Activated T-helper 17 cell treated with anti-CD3 and anti-CD28 coated beads, Interleukin-2, amount 50 U/mL, for 72 hours (primary cell): ENCODE measurements at places on chromosomes 12 and 14.
A peak's percentile ranks its signal among the peaks of the same experiment; 100 is the strongest.

DNA sequence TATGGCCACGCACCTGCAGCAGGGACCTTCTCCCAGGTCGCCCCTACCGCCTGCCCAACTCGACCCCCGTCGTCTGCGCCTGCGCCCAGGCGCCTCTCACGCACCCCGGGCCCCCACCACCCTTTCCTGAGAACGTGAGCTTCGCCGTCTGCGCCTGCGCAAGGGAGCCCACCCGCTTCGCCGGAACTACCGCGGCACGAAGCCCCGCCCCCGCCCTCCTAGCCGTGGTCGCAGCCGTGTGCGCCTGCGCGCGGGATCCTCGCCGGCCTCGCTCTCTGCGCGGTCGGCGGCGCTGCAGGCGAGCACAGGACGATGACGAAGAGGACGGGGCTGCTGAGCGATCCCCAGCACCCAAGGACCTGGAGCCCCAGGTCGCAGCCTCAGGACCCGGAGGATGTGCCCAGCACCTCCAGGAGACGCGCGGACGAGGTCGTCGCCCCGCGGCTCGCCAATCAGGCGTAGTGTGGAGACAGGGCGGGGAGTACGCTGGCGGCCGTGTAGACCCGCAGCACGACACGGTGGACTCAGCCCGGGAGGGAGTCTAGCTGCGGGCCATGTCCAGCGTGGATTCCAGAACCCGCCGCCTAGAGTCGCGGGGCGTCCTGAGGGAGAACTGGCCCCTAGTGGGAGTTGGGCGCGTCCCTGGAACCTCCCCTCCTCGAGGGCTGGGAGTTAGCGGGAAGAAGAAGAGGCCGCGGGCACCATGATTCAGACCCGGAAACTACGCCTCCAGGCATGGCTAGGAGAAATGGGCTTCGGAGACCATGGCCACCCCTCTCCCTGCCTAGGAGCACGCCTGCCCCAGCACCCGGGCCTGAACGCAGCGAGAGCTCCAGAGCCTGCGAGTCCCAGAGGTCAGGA, 1120.8 kb upstream of the TMEM132C start:
- ATAC-seq, result peak; percentile 93

DNA sequence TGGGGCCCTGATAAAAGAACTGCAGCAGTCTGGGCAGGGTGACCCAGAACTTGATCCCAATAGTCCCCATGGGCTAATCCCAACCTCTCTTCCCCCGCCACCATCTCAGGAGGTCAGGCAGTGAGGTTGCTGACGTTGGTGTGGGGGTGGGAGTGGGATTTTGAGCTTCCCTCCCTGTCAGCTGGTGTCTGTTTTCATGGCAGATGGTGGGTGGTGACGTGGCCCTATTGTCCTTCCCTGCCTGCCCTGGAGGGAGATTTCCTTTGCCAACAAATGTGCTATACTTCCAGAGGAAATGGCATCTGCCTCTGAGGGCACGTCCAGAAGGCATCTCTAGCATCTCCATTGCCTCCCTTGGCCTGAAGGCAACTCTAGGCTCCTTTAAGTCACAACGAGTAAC, 37.7 kb downstream of the NEUROD4 start:
- ATAC-seq, result no peak

- ATAC-seq, result peak; percentile 58
These were observed 82.2 kb downstream of the PPP2R5C start for GRCh38 chr14:101843665-101844064.

DNA sequence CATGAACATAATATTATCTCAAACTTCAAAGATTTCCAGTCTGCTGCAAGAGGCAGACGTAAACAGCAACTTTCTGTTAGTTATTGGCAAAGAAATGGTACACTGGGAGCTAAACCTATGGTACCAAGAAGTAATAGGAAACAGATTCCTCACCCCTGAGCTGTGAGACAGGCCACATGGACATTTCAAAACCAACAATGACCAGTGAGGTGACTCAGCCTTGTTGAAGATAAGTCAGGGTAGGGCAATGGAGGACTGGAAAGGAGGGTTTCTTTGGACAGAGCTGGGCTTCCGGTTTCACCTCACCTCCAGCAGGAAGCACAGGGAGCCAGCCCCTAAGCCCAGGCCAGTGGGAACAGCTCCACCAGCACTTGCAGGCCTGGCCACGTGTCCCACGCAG, 1320.5 kb downstream of the AACS start:
- no peak for ATAC-seq

DNA sequence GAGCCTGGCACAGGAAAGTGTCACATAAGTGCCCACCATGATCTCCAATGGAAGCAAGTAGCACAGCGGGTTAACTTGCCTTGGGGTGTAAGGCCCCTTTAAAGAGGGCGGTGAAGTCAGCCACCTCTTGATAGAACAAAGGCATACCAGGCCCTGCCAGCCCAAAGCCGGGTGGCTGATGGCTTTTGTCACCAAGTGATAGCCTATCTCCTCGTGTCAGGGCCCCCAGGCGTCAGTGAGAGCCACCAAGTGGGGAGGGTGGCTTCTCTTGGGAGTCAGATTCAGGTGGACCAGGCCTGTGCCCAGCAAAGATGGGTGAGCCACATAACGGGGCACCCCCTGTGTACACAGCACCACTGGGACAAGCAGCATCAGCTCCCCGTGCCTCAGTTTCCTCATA, 8.3 kb upstream of the MYL2 start:
- no peak for ATAC-seq

GRCh38 chr12:50542448-50542847, 37.7 kb downstream of the DIP2B start:
- peak; percentile 99 for ATAC-seq

- ATAC-seq, result no peak
These were observed 263.4 kb upstream of the PLEKHG7 start for GRCh38 chr12:92439420-92439805.

- ATAC-seq, result peak; percentile 23
These were observed at the start of gene WSCD2 for GRCh38 chr12:108129017-108129812. Gene WSCD2 (plus strand): TSS chr12:108129288. CDS start chr12:108195833, 66,545 bp downstream.

DNA sequence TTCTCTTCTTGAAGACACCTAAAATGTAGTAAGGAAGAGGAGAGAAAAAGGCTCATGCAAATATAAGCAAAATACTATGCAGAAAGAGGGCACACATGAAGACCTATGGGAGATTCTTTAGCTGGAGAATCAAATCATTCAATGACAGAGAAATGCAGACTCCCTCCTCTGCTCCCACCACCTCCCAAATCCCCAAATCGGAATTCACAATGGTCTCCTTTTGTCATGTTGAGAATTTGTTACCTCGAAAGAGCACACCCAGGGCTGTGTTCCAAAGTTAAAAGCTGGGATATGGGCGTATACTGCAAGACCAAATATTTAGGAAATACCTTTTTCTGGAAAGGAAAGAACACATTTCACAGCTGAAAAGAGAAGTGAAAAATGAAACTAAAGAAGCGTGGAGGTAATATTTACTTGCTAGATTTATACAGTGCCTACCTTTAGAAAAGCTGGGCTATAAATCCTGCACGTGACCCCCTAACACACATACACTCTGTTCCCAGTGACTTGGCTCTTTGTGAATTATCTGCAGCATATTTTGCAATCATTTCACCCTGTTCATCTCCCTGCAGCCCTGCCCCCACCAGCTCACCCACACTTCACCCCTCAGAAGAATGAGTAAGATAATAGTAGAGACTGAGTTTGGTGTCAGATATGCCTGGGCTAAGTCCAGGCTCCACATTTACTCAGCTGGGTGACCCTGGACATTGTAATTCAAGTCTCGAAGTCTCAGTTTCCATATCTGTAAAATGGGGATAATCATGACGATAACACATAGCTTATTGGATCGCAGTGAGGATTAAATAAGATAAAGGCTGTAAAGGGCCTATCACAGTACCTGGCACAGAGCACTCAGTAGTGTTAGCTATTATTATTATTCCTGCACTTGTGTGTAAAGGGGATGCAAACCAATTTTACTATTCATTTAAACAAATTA, 2.9 kb upstream of the CACNA1C start:
- no peak for ATAC-seq

- no peak for ATAC-seq
These were observed 45.6 kb upstream of the RBM19 start for GRCh38 chr12:114011711-114012110.

GRCh38 chr12:87931812-87932211, 97.4 kb downstream of the C12orf50 start:
- no peak for ATAC-seq

DNA sequence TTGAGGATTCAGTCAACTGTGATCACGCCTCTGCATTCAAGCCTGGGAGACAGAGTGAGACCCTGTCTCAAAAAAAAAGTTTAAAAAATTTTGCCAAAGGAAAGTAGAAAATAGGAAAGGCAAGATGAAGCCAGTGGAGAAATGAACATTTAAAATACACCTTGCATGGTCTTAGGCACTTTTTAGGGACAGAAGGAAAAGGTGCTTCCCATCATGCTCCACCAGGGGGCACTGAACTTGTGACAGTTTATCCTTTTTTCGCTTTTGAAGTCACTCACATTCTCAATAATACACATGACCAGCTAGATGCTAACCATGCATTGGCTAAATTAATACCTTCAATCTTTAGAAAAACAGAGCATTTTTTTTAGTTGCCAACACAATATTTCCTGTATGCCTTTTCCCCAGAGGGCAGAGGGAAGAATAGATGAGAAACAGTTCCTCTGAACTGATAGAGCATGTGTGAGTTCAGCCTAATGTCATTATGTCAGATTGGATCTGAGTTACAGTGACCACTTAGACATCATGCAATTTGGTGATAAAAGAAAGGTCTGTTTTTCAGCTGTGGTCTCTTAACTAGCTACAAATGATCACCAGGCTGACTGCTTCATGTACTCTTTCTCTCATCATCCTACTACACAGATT, 221.8 kb upstream of the SSTR1 start:
- no peak for ATAC-seq

DNA sequence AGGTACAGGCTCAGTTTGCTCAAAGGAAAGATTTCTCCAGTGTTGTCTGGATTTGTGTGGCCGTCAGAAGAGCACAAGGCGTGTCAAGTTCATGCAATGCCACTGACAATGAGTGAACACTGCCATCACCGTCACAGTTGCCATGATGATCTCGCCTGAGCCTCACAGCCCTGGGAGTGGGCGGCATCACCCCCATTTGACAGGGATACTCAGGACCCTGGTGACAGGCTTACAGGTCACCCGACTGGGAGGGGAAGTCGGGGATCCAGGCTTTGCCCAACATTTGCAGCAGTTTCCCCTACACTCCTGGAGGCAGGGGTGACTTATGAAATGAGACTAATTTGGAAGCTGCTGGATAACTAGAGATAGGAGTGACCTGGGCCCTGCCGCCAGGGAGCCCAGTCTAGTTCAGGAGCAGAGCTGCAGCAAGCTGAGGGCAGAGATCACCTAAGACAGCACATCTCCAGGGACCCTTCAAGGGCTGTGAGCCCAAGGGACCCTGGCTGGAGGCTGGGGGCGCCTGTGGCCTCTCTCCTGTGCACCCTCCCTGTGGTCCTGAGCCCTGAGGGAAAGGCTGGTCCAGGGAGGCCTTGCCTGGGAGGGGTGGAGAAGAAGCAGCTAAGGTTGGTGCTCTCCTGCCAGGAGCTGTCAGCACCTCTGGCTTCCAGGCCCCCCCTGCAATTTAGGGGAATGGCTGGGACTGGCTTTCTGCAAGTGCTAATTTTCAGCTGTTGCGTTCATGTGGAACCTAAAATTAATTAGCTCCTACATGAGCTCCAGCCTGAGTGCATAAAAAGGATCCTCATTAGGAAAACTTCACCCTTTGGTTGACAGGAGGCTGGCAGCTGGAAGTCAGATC, 32.4 kb upstream of the BEGAIN start:
- no peak for ATAC-seq

DNA sequence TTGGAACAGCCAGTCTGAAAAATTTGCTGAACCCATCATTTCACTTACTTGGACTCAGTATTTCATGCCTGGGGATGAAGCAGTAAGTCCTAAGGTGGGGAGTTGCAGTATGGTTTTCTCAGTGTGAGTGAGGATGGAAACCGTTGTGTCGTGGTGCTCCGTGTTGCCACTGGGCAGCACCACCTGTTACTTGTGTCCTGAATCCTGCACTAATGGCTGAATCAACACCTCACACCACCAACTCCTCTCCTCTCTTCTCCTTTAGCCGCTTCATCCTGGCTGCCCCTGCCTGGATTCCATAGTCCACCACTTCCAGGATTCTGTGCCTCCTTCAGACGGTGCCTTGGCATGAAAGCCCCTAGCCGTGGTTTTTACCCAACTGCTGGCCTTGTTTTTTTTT, 3.0 kb upstream of the EP400 start:
- ATAC-seq, result no peak

DNA sequence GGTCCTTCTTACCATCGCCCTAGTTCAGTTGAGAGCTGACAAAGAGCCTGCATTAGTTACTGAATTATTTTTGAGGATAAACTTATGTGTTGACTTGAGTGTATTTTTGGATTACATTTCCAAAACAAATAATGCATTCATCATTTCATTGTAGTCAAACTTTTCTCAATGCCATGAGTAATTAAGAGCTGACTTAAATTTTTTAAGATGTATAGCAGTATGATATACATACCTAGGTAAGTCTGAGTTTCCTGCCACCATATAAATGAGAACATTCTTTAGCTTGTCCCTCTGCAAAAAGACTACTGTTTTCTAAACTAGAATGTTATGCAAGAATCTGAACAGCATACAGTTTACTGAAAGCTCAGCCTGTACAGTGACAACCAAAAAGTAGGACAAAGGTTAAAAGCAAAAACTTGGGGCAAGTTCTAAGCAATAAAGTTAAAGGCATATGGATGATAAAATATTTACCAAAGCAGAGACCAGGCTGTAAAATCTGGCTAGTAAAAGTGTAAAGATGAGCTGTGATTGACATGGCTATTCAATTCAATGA, 82.1 kb upstream of the FERMT2 start:
- ATAC-seq, result no peak

GRCh38 chr14:63468294-63468693, 74.9 kb downstream of the PPP2R5E start:
- peak; percentile 81 for ATAC-seq

DNA sequence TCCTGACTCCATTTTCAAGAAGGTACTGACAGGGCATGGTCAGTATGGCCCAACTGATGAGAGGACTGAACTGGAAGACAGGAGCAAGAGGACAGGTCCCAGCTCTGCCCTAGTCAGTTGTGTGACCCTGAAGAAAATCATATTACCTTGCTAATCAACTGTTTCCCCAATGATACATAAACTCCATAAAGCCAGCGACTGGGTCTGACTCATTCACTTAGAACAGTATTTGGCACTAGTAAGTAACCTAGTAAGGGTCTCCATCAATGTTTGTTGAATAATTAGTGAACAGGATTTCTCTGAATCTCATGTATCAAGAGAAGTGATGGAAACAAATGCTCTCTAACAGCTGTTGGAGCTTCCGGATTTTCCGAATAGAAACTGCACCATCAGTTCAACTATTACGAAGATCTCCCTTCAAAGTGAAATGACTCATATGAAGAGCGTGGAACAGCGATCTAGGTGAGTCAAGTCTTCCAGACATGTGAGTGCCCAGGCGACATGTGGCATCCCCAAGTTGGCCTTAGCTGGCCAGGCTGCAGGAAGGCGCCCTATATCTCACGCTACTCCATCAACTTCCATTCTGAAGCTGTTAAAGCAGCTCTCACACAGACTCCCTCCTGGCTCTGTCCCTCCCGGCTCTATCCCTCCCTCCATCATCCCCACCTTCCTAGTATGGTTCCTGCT, 94.5 kb downstream of the TTC7B start:
- ATAC-seq, result peak; percentile 94

- ATAC-seq, result no peak
These were observed 7.1 kb upstream of the SMUG1 start for GRCh38 chr12:54195737-54196347.
